NCI-H146 (cell line): ENCODE measurements at places on chromosomes 3 and 15.
A peak's percentile ranks its signal among the peaks of the same experiment; 100 is the strongest.

DNA sequence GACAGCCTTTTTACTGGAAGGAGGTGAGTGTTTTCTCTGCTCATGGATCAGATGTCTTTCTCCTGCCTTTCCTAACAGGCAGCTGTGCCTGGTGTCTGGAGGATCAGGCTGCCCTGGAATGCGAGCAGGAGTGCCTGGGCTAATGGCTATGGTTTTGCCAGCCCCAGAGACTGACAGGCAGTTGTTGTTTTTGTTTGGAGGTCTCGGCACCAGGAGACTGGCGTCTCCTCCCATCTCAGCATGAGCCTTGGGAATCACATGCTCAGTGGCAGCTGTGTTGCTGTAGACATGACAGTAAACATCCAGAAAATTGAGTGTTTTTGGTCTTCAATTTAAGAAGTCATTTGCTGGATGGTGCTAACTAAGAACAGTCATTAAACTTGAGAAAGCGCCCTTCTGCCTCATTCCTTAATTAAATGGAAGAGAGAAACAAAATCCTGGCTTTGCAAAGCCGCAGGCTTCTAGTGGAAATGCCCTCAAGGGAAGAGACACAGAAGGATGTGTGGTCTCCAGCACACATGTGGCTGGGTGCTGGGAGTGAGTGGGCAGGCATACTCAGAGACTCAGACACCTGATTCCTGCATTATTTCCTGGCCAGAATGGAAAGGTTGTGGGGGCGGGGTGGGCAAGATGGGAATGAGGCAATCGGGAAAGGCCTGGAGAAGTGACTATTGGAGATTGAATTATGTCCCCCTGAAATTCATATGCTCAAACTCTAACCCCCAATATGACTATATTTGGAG lies 97.0 kb upstream of the NMNAT3 start:
- DNase-seq = peak; percentile 68

- DNase-seq = peak; percentile 88
Measured at GRCh38 chr3:127815641-127816605, 6.4 kb downstream of the MGLL start.

- peak; percentile 80 for DNase-seq
Measured at GRCh38 chr3:123448536-123449101, at the start of gene ADCY5. Gene ADCY5, minus strand, starts transcription at chr3:123449090. Its CDS starts 545 bp downstream, at chr3:123448545.

DNA sequence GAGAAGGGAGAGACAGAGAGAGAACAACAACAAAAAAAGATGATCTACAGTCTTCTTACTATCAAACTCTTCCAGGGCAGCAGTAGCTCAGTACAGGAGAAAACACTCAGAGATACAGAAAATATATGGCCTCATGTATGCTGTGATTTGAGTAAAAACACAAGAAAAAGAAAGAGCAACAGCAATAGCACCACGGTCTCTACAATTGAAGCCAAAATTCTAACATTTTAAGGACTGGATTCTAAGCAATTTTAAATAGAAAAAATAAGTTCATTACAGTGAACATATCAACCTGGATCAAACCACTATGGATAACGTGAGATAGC lies 43.5 kb upstream of the ALCAM start:
- no peak for DNase-seq

DNA sequence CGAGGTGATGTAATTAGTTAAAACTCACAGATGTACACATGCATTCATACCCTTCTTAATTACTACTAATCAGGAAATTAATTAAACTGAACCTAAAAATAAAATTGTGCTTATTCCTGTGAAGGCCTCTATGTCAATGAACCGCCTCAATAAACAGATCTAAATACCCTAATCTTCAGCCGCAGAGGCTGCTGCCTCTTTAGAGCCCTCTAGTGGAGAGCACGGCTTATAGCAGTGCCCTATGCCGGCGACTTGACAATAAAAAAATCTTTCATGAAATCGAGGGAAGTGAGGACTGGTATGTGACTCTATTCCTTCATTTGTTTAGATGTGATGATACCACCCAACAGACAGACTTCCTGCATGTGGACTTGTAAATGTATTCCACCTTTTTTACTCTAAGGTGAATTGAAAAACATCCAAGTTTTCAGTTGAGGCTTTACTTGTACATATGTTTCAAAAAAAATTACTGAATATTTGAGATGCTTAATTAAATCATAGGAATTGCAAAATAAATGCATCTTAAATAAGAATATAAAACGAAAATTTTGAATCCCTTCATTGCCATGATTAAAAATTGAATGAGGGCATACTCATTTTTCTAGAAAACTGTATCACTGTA lies 8.3 kb upstream of the EPHA3 start:
- DNase-seq = peak; percentile 51

DNA sequence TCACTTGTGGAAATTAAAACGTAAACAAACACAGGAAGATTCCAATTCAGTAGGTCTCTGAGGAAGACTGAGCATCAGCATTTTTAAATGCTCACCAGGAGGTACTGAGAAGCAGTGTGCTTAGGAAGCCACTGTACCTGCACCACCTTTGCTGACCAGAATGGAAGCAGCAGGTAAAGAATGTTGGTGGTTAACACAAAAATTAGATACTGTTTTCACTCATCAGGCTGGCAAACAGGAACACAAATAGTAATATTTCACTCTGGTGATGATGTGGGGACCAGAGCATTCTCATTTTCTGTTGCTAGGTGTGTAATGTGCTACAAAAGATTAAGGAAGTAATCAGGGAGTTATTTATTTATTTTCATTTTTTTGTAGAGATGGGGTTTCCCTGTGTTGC lies 29.9 kb upstream of the GHSR start:
- DNase-seq = peak; percentile 21
